ENCODE measurements at places on chromosomes 6 and 20.

DNA sequence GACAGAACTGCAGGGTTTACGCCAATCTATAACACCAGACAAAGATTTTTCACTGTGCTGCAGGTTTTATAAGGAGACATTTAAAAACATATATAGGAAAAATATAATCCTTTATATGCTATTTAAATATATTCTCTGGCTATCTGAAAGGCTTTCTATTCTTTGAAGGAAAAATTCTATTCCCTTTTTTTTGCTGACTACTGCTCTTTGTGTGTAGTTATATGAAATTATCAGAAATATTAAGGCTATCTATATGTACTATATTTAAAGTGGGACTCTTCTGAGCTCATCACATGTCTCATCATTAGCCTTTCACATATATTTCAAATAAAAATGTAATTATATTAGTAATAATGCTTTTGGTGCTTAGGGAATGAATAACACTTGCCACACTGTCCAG, 930.7 kb downstream of the EYS start:
- no peak for DNase-seq

DNA sequence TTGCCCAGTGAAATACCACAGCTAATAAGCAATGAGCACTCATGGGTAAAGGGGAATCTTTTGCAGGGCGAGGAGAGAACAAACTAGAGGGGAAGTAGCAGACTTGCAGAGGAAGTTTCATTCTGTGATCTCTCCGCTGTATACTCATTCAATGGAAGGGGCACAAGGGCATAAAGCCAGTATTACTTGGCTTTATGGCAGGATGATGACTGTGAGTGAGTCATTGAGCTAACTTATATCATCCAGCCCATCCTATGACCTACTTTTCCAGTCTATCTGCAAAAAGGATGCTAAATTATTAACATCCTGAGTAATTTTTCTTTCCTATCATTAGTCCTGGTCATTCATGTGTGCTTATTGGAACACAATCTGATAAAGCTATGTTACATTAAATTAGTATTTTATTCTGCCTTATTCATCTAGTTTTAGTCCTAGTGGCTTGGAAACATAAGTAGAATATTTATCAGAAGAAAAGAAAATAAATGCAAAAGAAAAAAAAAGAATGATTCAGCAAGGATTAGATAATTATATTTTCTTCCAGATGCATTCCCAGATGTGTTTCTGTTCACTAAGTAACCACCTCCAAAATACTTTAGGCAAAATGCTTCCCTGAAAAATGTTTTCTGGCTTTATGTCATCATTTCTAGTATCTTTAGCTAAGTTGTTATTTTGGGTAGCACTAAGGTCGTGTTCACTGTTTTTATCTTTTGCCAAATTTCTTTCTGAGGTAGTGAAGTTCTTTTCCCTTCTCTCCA, 471.7 kb downstream of the CDKAL1 start:
- no peak for DNase-seq

DNA sequence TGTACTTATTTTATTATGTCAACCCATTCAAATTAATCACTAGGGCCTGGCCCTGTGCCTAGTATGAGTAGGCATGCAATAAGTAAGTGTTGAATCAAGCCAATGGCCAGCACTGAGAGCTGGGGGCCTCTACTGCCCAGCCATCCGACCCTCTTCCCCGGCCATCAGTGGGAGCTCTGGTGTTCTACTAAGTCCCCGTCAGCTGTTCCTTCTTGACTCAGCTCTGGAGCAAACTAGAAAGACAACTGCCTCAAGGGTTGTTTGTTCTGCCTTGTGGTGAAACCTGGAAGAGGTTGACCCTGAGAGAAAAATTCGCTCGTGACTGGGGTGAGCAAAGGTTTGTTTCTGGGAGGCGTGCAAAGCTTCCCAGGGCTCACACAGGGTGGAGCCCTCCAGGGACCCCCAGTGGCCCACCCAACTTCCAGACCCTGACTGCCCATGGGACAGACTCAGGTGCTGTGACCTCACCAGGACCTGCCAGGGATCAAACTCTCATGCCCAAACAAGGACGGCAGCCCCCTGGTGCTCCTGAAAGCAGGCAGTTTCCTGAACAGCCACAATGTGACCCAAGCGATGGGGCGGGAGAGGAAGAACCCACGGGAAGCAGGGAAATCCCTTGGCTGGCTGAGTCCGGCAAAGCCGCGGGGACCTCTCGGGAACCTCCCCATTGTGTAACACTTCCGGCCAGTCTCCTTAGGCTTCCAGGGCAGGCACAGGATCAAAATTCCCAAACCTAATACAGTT, 50.4 kb downstream of the BANF2 start:
- no peak for DNase-seq

- DNase-seq = no peak
These were observed 1.5 kb upstream of the SIRPB1 start for GRCh38 chr20:1621316-1621715.

GRCh38 chr20:7144464-7144863, 377.0 kb downstream of the BMP2 start:
- no peak for DNase-seq

- DNase-seq = peak; percentile 64
These were observed 3.5 kb downstream of the PIGT start for GRCh38 chr20:45419188-45420091.

DNA sequence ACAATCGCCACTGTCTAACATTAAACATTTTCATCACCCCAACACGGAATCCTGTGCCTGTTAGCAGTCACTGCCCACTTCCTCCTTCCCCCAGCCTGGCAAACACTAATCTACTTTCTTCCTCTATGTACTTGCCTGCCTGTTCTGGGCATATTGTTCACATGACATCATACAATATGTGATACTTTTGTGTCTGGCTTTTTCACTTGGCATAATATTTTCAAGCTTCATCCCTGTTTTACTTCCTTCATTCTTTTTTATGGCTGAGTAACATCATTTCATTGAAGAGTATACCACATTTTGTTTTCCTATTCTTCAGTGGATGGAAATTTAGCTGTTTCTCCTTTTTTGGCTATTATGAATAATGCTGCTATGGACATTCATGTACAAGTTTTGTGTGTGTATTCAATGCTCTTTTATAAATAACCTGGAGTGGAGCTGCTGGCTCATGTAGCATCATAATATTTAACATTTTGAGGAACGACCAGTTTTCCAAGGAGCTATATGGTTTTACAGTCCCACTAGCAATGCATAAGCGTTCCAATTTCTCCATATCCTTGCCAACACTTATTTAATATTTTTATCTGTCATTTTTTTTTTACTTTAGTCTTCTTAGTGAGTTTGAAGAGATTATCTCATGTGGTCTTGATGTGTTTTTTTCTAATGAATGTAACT, 360.1 kb downstream of the HDGFL1 start:
- DNase-seq = no peak

Data from activated CD4-positive, alpha-beta T cell treated with anti-CD3 and anti-CD28 coated beads, Interleukin-2, amount 50 U/mL, for 16 hours (primary cell).